ENCODE measurements at places on chromosomes 7 and 10.
A peak's percentile ranks its signal among the peaks of the same experiment; 100 is the strongest.

DNA sequence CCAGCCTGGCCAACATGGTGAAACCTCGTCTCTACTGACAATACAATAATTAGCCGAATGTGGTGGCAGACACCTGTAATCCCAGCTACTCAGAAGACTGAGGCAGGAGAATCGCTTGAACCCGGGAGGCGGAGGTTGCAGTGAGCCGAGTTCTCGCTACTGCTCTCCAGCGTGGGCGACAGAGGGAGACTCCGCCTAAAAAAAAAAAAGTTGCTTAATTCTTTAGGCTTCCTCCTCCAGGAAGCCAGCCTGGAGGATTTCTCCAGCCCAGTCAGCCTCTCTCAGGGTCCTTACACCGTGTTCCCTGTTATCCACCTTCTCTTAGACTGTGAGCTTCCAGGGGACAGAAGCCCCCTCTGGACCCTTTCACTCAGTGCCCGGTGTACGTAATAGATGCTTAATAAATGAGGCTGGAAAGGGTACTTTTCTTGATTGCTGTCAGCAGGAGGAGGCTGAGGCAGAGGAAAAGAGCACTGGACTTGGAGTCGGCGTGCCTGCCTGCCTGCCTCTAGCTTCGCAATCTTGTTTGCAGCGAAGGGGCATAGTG is 16.4 kb upstream of the NODAL start:
- no peak overlapping the region for H3K4me3 ChIP-seq
- peaks cover 32% of the 10 kb centered on the region for H3K27me3 ChIP-seq
- no peak overlapping the region for H3K27ac ChIP-seq
- no peak for DNase-seq
- H3K4me1 ChIP-seq = peaks cover 9% of the 10 kb centered on the region

GRCh38 chr7:96322373-96322695 is 436 bp upstream of the SLC25A13 start:
- peak overlapping the region; percentile 77 for H3K4me3 ChIP-seq
- no peak for DNase-seq
- peak overlapping the region; percentile 83 for H3K27ac ChIP-seq
- H3K27me3 ChIP-seq = no peaks in the 10 kb centered on the region
- peaks cover 5% of the 10 kb centered on the region for H3K36me3 ChIP-seq
- peaks cover 41% of the 10 kb centered on the region for H3K4me1 ChIP-seq

DNA sequence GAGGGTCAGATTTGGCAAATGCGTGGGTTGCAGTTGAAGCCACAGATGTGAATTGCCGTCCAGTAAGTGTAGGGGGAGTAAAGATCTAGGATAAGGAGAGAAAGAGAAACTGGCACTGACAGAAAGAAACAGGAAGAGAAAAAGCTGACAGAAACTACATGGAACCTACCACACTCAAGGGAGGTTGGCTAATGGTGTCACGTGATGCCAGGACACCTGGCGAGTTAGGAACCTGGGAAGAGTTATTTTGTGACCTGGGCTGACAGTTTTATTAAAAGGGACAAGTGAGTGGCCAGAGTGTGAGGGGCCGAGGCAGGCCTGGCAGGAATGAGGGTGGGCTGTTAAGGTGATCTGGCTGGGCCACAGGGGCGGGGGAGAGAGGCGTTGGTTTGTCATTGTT is 188.7 kb downstream of the ADARB2 start:
- H3K4me3 ChIP-seq = no peak overlapping the region
- H3K36me3 ChIP-seq = no peaks in the 10 kb centered on the region
- H3K27me3 ChIP-seq = no peaks in the 10 kb centered on the region
- H3K4me1 ChIP-seq = no peaks in the 10 kb centered on the region
- no peak overlapping the region for H3K27ac ChIP-seq

DNA sequence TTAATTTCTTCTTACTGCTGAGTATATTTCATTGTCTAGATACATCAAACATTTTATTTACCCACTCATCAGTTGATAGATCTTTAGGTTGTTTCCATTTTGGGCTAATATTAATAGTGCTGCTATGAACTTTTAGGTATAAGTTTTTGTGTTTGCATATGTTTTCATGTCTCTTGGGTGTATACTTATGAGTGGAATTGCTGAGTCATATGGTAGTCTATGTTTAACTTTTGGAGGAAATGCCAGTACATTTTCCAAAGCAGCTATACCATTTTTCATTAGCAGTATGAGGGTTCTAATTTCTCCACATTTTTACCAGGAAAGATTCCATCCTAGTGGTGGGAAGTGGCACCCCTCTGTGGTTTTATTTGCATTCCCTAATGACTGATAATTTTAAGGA is 101.1 kb downstream of the ANKRD30A start:
- no peaks in the 10 kb centered on the region for H3K4me1 ChIP-seq
- H3K27ac ChIP-seq = no peak overlapping the region
- no peak overlapping the region for H3K4me3 ChIP-seq
- DNase-seq = no peak

- no peak for DNase-seq
- no peak overlapping the region for H3K4me3 ChIP-seq
- H3K27me3 ChIP-seq = peaks cover 2% of the 10 kb centered on the region
These were observed 148.7 kb downstream of the FGFR2 start for GRCh38 chr10:121449482-121449924.

DNA sequence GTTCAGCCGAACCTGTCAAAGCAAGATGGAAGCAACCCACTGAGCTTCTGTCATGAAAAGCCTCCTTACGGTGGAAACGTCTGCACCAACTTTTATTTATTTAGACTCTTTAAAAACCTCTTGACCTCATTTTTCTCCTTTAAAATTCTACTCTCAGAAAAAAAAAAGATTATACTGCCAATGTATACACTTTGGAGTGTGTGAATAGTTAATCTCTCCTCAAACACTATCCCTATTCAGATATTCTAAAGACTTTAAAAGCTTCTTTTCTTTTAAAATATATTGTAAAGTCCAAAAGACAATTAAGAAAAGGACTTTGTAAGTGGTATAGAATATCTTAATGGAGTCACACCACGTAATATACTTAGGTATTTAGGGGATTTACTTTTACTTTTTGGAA is 335.2 kb upstream of the SEMA3D start:
- H3K36me3 ChIP-seq = no peaks in the 10 kb centered on the region
- no peak for DNase-seq
- H3K27me3 ChIP-seq = no peaks in the 10 kb centered on the region
- no peak overlapping the region for H3K4me3 ChIP-seq

- H3K4me1 ChIP-seq = no peaks in the 10 kb centered on the region
- DNase-seq = no peak
- H3K36me3 ChIP-seq = no peaks in the 10 kb centered on the region
- H3K27me3 ChIP-seq = peaks cover 34% of the 10 kb centered on the region
These were observed 81.7 kb upstream of the FAM20C start for GRCh38 chr7:110557-111232.

All from activated CD4-positive, alpha-beta T cell treated with anti-CD3 and anti-CD28 coated beads for 36 hours (primary cell).